ENCODE measurements at places on chromosomes 5 and 9.

DNA sequence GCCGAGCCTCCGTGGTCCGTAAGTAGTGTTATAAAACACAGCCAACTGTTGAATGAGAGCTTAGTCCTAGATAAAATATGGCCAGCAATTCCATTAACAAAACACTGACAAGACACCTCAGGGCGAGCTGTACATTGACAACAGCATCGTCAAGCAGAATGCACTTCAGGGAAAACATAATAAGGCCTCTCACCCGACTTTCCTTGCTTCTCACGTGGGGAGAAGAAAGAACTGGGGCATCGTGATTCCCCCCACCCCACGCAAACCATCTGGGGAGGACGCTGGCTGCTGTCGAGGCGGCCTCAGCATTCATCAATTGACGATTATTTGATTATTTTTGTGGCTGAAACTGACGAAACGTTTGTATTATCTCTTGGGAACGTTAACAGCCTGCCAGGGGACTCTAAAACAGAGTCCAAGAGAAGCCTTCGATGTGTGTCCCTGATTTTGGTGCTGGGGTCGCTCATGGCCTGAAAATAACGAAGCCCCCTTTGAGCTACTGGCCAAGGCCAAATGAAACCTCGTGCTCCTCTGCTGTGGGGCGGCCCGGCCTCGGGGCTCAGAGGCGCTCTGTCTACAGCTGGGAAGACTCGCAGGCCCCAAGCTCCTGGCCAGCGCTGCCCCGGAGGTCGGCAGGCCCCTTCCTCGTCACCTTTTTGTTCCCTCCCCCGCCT, 464 bp downstream of the GDF9 start:
- DNase-seq = no peak

GRCh38 chr5:157860898-157861890, 2.2 kb upstream of the CLINT1 start:
- DNase-seq = no peak

GRCh38 chr9:125843646-125844045, 96.5 kb downstream of the PBX3 start:
- DNase-seq = no peak

- no peak for DNase-seq
Observed at GRCh38 chr5:139742173-139742903, 53.3 kb upstream of the PSD2 start.

GRCh38 chr5:88092958-88093605, 175.6 kb downstream of the TMEM161B start:
- no peak for DNase-seq

GRCh38 chr9:123475407-123475806, 119.4 kb downstream of the CRB2 start:
- no peak for DNase-seq

GRCh38 chr9:129103595-129103965, 7.0 kb downstream of the CRAT start:
- no peak for DNase-seq

- no peak for DNase-seq
Observed at GRCh38 chr9:124357721-124358361, 57.4 kb downstream of the PSMB7 start.

DNA sequence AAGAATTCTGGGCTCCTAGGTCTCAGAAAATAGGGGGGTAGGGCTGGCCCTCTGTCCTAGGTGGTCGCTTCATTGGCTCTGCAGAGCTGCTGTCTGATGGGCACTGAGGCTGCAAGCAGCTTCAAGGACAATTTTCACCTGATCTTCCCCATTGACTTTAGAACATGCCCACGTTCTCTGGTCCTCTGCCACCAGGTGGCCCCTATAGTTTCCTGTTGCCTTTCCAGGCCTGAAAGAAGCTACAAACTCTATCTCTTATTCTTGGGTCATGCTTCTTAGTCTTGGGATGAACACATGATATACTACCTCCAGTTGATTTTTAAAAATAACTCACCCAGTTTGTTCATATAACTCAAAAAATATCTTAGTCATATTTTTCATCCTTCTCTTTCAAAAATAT, 26.3 kb downstream of the SPZ1 start:
- DNase-seq = no peak

GRCh38 chr5:92402045-92402444, 1018.9 kb upstream of the ARRDC3 start:
- DNase-seq = no peak

- no peak for DNase-seq
Observed at GRCh38 chr5:68884883-68885282, 208.9 kb upstream of the SLC30A5 start.

DNA sequence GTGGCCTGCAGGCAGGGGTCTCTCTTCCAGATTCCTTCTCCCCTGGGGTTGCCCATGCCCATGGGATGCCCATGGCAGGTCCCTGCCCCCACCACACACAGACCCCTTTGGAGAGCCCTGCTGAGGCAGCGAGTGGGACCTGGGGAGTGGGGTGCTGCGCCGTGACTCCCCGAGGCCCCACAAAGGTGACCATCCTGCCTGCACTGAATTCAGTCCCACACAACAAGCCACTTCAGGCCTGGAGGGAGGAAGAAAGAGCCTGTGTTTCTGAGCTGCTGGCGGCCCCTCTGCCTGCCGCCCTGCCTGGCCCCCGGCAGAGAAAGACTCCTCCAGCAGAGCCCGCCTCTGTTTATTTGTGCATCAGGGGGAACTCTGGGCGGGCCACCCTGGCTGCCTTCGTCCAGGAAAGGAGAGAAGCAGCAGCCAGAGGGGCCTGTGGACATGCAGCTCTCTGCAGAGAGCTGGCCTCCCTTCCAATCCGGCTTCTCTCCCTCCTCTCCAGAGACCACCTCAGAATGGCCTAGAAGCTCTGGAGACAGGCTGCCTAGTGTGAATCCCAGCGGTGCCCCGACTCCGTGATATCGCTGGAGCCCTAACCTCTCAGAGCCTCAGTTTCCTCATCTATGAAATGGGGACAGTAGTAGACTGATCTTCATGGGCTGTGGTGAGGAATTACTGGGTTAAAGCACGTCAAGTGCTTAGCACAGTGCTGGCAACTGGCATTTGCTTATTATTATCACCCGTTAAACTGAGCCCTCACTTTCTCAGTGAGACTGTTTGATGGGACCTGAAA, 72.9 kb downstream of the COL27A1 start:
- DNase-seq = no peak

DNA sequence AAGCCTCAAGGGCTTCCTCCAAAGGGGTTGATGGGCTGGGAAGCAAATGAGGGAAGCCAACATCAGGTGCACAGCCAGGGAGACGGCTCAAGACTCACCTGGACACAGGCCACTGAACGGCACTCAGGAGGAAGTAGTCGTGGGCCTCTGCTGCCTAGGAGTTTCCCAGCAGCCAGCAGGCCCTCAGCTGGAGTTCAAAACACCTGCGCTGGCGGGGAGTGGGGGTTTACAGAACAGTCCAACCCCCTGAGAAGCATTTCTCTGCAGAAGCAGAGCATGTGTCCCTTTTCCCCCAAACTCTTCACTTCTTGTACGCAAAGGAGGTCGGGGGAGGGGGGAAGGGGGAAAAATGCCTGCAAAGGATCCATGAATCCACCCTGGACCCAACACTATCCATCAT, 2.3 kb downstream of the WHRN start:
- no peak for DNase-seq
